ENCODE measurements at places on chromosomes 11 and 22. TPM values are rescaled to one million over a fixed set of nuclear protein-coding genes. Genes with fewer than 3 reads are reported as not detected.

ADAMTS15 gene
- total RNA-seq, result 0.47 TPM

CHADL gene
- 0.73 TPM for total RNA-seq

DTX4 gene
- total RNA-seq, result 56.7 TPM

WNT11 gene
- total RNA-seq, result not detected

BTG4 gene
- not detected for total RNA-seq

GGTLC2 gene
- total RNA-seq, result not detected

MOV10L1 gene
- not detected for total RNA-seq

CXCR5 gene
- not detected for total RNA-seq

GTSE1 gene
- 48.0 TPM for total RNA-seq

SLCO2B1 gene
- 0.27 TPM for total RNA-seq

CSF2RB gene
- not detected for total RNA-seq

TTC36 gene
- 0.39 TPM for total RNA-seq

RELT gene
- total RNA-seq, result 11.8 TPM

KCNJ1 gene
- not detected for total RNA-seq

SCGB2A2 gene
- total RNA-seq, result not detected

CCDC188 gene
- total RNA-seq, result not detected

TMPRSS4 gene
- total RNA-seq, result 132 TPM

CEP164 gene
- 29.6 TPM for total RNA-seq

SRPRA gene
- 66.4 TPM for total RNA-seq

RASL10A gene
- total RNA-seq, result 1.6 TPM

CLNS1A gene
- total RNA-seq, result 91.8 TPM

ALX4 gene
- not detected for total RNA-seq

OR56A1 gene
- total RNA-seq, result not detected

ARVCF gene
- 19.7 TPM for total RNA-seq

GRM5 gene
- total RNA-seq, result 9.2 TPM

APOBEC3A gene
- total RNA-seq, result not detected

B3GAT1 gene
- 0.20 TPM for total RNA-seq

USP2 gene
- total RNA-seq, result 1.1 TPM

FXYD6 gene
- 0.61 TPM for total RNA-seq

GVQW3 gene
- total RNA-seq, result 6.7 TPM

ME3 gene
- 14.2 TPM for total RNA-seq

MRPL49 gene
- 84.1 TPM for total RNA-seq

SESN3 gene
- 5.6 TPM for total RNA-seq

MMP8 gene
- total RNA-seq, result not detected

DAGLA gene
- 9.0 TPM for total RNA-seq

AGBL2 gene
- 3.2 TPM for total RNA-seq

CPT1A gene
- 45.9 TPM for total RNA-seq

GLYAT gene
- not detected for total RNA-seq

DLG2 gene
- 0.73 TPM for total RNA-seq

MMP12 gene
- not detected for total RNA-seq

KRTAP5-4 gene
- not detected for total RNA-seq

IGF2 gene
- 0.37 TPM for total RNA-seq

TSGA10IP gene
- not detected for total RNA-seq

BTBD18 gene
- not detected for total RNA-seq

INPP5J gene
- total RNA-seq, result 4.1 TPM
